GM20000 (cell line): ENCODE measurements at places on chromosomes 7 and 10.

- no peak for DNase-seq
Observed at GRCh38 chr10:82192665-82193064, 317.7 kb downstream of the NRG3 start.

DNA sequence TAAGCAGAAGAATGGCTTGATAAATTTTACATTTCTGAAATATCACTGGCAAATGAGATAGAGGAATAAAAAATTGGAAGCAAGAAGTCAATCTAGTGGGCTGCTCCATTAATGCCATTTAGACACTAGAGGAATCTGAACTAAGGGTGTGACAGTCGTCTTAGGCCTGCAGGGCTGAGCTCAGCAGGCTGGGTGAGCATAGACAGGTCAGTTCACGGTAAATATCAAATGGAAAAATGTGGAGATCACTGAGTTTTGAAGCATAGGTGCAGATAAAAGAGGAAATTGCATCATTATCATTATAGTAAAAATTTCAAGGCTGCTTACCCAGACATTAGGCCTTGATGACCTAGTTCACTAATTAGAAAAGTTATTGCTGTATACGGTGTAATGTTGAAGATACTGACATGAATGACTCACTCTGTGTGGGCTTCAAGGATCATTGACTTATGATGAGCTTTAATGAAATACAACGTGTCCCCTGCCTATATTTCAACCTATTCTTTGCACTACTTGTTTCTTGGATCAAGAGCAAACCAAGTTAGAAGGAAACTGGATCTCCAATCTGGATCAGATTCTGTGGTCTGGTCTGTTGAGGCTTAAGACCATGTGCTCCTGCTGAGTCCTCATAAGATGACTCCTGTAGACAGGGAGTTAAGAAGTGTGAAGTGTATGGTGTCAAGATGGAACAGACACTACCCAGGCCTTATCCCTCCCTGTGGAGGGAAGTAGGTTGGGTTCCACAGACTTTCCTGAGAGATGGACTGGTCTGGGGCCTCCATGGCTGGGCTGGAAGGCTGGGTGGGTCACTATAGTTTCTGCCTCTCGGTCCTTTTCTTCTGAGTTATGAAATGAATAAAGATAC lies 3.6 kb downstream of the OR2F2 start:
- no peak for DNase-seq

GRCh38 chr10:128574581-128575210 lies 448.5 kb upstream of the MKI67 start:
- DNase-seq, result no peak

GRCh38 chr7:75532639-75533038 lies 40.5 kb downstream of the SPDYE5 start:
- DNase-seq, result no peak

GRCh38 chr7:75617634-75618234 lies 121.0 kb downstream of the HIP1 start:
- DNase-seq, result no peak

DNA sequence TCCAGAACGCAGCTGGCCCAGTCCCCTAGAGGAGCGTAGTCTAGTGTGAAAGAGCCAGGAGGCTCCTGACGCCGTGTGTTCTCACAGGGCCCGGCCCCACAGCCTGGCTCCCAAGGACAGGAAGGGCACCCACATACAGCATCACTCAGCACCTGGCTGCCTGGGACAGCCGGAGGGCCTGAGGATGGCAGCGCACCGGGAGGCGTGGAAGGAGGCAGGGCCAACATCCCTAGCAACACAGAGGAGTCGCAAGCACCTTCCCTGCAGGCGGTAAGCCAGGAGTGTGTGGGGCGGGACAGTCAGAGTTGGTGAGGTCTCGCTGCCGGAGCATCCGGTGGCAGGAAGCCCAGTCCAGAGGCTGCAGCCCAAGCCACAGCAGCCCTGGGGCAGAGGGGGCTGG lies 125.8 kb downstream of the MAD1L1 start:
- DNase-seq, result no peak

DNA sequence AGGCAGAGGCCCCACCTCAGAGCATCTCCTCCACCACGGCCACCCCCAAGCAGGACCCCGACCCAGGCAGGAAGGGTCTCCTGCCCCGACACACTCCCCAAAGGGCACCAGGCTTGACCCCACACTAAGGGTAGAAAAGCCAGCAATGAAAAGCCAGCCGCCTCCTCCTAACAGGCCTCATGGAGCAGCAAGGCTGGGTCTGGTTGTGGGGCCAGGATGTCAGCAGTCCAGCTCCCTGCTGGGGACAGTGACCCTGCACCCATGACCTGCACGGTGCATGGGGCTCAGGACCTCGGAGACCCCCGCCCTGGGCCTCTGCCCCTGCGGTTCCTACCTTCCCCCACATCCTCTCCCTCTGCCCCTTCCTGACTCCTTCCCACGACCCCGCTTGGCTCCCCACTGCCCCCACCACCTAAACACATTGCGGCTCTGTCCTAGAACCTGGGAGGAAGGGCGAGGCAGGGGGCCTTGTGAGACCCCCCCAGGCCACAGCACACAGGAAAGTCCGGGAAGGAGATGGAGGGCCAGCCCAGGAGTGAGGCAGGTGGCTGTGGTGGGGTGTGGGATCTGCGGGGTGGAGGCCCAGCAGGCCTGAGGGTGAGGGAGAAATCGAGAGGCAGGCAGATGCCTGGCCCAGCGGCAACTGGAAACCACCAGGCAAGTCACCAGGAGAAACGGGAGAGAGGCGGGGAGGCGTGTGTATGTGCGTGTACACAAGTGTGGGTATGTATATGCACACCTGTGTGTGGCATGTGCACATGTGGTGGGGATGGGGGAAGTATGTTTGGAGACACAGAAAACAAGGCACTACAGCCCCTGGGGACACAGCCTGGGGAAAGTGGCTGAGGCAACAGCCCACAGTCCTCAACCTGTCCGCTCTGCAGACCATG lies 229.9 kb downstream of the MAD1L1 start:
- DNase-seq, result no peak

- DNase-seq, result no peak
Observed at GRCh38 chr7:42244828-42245227, 7.8 kb upstream of the GLI3 start.

DNA sequence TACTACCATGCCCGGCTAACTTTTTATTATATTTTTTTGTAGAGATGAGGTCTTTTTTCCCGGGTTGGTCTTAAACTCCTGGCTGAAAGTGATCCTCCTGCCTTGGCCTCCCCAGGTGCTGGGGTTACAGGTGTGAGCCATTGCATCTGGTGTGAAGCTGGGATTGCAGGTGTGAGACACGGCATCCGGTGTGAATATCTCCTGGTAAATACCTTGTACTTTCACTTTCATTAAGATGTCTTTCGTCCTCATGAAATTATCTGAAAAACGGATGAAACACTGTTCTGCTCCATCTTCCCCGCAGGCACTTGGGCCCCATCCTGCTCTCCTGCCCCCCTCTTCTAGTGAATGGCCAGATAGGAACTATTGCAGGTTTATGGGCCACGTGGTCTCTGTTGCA lies 60.1 kb upstream of the CCZ1B start:
- no peak for DNase-seq

DNA sequence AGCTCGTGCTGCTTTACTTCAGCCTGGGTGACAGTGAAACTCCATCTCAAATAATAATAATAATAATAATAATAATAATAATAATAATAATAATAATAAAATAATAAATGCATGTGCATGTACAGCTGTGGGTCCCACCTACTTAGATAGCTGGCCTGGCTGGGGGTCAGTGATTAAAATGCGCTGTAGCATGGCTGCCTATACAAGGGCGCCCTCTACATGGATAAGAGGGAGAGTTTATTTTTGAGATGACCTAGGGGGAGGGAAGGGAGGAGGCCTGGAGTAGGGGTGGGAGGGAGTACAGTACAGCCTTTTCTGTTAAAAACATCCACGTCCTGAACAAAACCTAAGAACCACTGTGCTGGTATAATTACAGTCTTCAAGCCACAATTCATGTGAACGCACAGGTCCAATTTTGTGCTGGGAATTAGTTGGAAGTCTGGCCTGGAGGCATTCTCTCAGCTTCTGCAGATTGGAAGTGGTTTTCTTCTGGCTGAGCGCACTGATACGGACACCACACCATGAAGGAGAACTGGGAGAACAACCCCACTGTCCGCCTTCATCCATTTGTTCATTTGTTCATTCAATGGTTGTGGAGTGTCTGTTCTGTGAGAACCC lies 146.5 kb downstream of the TMEM178B start:
- no peak for DNase-seq

DNA sequence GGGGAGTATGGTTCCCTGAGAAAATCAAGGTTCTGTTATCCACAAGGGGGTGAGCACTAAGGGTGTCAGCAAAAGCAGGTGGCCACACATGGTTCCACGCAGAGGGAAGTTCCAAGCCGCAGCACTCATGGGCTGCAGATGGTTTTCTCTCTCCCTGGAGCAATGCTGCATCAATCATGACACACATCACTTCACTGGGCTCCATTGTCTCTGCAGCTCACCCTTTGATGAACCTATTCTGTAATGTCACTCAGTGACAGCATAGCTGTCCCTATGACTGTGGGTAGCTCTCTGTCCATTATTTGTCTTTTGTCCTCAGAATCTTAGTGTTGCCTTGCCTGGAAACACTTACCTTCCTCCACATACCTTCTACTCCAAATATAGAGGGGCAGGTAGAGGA lies 34.8 kb downstream of the LRRC18 start:
- no peak for DNase-seq

- DNase-seq, result no peak
Observed at GRCh38 chr10:106612381-106612780, 552.1 kb downstream of the SORCS1 start.

DNA sequence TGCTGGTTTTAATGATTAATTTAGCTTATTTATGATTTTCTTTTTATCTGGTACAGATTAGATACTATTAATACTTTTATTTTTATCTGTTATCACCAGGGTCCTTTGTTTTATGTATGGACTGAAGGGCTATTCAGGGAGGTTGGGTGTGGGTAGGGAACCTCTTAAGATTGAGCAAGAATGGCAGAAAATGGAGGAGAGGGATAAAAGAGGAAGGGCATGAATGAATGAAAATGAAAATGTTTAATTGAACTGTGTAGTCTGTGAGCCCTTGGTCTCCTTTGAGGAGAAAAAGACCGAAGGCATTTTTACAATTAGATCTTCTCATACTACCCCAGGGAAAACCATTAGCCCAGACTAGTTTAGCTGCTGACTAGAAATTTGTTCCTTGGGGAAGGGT lies 93.1 kb downstream of the CDK14 start:
- no peak for DNase-seq

DNA sequence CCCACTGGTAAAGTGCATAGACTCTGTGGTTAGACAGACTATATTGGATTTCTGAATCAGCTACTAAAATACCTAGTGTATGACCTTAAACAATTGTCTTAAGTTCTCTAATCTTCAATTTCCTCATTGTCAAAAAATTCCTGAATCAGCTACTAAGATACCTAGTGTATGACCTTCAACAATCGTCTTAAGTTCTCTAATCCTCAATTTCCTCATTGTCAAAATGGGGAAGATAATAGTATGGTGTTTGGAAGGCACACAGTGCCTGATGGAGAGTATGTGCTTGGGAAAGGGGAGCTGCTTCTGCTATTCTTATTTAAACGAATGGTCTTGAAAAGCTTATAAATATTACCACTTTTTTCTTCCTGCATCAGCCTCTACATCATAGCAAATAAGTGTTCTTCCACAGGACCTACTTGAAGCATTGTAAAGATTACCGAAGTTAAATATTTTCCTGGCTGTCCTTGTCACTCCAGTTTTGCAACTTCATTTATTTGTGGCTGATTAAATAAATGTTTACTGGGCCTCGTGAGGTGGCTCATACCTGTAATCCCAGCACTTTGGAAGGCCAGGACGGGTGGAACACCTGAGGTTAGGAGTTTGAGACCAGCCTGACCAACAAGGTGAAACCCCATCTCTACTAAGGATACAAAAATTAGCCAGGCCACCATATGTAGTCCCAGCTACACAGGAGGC lies 64.4 kb upstream of the ITGA8 start:
- DNase-seq, result no peak

DNA sequence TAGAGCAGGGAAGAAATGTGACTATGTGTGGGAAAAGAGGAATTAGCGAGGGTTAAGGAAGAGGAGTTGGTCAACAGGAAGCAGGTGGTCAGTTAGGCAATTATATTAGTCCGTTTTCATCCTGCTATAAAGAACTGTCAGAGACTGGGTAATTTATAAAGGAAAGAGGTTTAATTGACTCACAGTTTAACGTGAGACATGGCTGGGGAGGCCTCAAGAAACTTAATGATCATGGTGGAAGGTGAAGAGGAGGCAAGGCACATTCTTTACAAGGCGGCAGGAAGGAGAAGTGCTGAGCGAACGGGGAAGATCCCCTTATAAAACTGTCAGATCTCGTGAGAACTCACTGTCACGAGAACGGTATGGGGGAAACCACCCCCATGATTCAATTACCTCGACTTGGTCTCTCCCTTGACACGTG lies 35.0 kb downstream of the RAMP3 start:
- DNase-seq, result no peak
